ENCODE measurements at places on chromosomes 13 and 19. TPM values are rescaled to one million over a fixed set of nuclear protein-coding genes. Genes with fewer than 3 reads are reported as not detected.

FBXL12 gene
- total RNA-seq: 27.8 TPM

KLK1 gene
- not detected for total RNA-seq

CBY2 gene
- not detected for total RNA-seq

NCR1 gene
- not detected for total RNA-seq

RYR1 gene
- 0.02 TPM for total RNA-seq

ZNF628 gene
- total RNA-seq: 9.1 TPM

NOVA2 gene
- 0.22 TPM for total RNA-seq

DNA sequence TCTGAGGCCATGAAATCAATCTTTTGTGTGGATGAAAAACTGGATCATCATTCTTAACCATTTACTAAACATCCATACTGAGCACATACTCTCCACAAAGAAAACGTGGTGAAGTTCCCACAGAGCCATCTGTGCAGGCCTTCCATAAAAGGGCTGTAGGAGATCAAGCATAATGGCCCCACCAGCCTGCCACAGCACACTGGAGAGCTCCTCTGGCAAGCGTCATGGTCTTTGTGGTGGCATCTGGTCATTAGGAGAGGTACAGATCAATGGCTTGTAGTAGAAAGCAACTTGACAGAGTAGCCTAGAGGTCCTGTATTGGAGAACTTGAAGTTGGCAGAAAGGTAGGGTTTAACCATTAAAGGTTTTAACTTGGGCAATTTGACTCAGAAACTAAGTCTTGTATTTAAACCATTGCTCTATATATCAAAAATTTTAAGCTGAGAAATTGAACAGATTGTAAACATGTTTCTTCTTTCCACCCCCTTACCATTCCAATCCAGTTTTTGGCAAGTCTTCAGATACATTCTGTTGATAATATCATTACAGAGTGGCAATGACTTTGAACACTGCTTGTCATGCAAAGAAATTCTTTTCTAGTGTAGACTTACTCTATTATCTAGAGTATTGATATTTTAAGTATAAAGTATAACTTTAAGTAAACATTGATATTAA is 128.3 kb downstream of the LMO7 start:
- H3K36me3 ChIP-seq: peaks cover 2% of the 10 kb centered on the region
- H3K4me3 ChIP-seq: no peak overlapping the region
- H3K27ac ChIP-seq: peak overlapping the region; percentile 62
- no peaks in the 10 kb centered on the region for H3K27me3 ChIP-seq
- H3K4me1 ChIP-seq: peaks cover 65% of the 10 kb centered on the region
- no peak for DNase-seq

DNA sequence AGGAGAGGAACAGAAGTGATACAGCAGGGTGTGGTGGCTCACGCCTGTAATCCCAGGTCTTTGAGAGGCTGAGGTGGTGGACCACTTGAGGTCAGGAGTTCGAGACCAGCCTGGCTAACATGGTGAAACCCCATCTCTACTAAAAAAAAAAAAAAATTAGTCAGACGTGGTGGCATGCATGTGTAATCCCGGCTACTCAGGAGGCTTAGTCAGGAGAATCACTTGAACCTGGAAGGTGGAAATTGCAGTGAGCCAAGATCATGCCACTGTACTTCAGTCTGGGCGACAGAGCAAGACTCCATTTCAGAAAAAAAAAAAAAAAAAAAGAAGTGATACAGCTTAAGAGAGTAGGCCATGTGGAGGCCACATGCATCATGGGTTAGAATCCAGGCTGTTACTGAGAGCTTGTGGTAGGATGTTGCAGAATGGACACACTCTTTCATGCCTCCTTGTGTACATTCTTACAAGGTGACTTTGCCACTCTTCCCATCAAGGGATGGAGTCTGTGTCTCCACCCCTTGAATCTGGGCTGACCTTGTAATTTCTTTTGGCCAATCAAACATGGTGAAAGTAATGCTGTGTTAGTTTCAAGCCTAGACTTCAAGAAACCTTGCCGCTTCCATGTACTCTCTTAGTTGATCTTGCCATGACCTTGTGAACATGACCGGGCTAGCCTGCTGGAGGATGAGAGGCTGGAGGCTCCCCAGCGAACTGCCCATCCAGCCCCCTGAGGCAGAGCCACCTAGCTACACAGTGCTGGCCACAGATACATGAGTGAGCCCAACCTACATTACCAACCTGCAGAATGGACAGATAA is 12.3 kb downstream of the FAM187B start:
- no peak overlapping the region for H3K27ac ChIP-seq
- no peaks in the 10 kb centered on the region for H3K27me3 ChIP-seq
- no peak overlapping the region for H3K4me3 ChIP-seq
- no peak for DNase-seq
- H3K4me1 ChIP-seq: peaks cover 11% of the 10 kb centered on the region

GRCh38 chr13:79429309-79429708 is 23.3 kb upstream of the RBM26 start:
- no peaks in the 10 kb centered on the region for H3K27me3 ChIP-seq
- no peak overlapping the region for H3K4me3 ChIP-seq
- no peaks in the 10 kb centered on the region for H3K4me1 ChIP-seq

- H3K4me1 ChIP-seq: peaks cover 29% of the 10 kb centered on the region
- H3K27me3 ChIP-seq: no peaks in the 10 kb centered on the region
- peak; percentile 69 for DNase-seq
- H3K27ac ChIP-seq: no peak overlapping the region
Measured at GRCh38 chr13:76019421-76020044, 383.4 kb downstream of the LMO7 start.

DNA sequence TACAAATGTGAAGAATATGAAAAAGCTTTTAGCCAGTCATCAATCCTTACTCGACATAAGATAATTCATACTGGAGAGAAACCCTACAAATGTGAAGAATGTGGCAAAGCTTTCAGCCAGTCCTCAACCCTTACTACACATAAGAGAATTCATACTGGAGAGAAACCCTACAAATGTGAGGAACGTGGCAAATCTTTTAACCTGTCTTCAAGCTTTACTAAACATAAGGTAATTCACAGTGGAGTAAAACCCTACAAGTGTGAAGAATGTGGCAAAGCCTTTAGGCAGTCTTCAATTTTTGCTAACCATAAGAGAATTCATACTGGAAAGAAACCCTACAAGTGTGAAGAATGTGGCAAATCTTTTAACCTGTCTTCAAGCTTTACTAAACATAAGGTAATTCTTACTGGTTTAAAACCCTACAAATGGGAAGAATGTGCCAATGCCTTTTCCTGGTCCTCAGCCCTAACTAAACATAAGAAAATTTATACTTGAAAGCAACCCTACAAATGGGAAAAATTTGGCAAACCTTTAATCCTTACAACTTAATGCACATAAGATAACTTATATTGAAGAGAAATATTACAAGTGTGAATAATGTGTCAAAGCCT is 74.1 kb upstream of the ZNF681 start:
- no peak for DNase-seq
- no peaks in the 10 kb centered on the region for H3K4me1 ChIP-seq
- no peak overlapping the region for H3K27ac ChIP-seq
- no peaks in the 10 kb centered on the region for H3K27me3 ChIP-seq
- H3K36me3 ChIP-seq: peaks cover 15% of the 10 kb centered on the region
- H3K4me3 ChIP-seq: no peak overlapping the region

DNA sequence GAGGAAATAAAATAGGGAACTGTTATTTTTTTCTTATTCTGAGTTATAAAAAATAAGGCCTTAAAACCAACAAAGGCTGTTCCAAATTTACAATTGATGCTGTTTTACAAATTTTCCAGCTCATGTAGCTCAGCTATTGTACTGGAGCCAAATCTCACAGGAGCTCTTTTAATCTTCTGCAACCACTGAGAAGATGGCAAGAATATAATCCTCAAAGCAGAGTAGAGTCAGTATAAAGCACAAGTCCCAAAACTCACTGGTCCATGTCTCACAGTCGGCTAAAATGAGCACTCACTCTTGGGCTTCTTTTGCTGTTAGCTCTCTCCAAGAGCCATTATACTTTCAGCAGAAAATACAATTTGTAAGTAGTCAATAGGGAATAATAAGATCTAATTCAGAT is 1074.4 kb upstream of the PRR20A start:
- no peaks in the 10 kb centered on the region for H3K36me3 ChIP-seq
- no peaks in the 10 kb centered on the region for H3K4me1 ChIP-seq
- H3K27me3 ChIP-seq: no peaks in the 10 kb centered on the region
- DNase-seq: no peak
- H3K27ac ChIP-seq: no peak overlapping the region
- no peak overlapping the region for H3K4me3 ChIP-seq

- H3K36me3 ChIP-seq: peaks cover 2% of the 10 kb centered on the region
- no peak overlapping the region for H3K4me3 ChIP-seq
- H3K4me1 ChIP-seq: no peaks in the 10 kb centered on the region
- no peak overlapping the region for H3K27ac ChIP-seq
Measured at GRCh38 chr13:85108356-85108755, 690.9 kb downstream of the SLITRK6 start.

- H3K36me3 ChIP-seq: no peaks in the 10 kb centered on the region
- H3K27ac ChIP-seq: no peak overlapping the region
- no peak overlapping the region for H3K4me3 ChIP-seq
Measured at GRCh38 chr13:30346789-30347167, 39.4 kb upstream of the KATNAL1 start.

- no peaks in the 10 kb centered on the region for H3K27me3 ChIP-seq
- H3K36me3 ChIP-seq: peaks cover 34% of the 10 kb centered on the region
- H3K4me3 ChIP-seq: no peak overlapping the region
- no peak overlapping the region for H3K27ac ChIP-seq
Measured at GRCh38 chr13:102675115-102675514, 19.7 kb downstream of the METTL21C start.

- no peak overlapping the region for H3K27ac ChIP-seq
- H3K4me1 ChIP-seq: no peaks in the 10 kb centered on the region
- H3K36me3 ChIP-seq: no peaks in the 10 kb centered on the region
- H3K4me3 ChIP-seq: no peak overlapping the region
- no peak for DNase-seq
Measured at GRCh38 chr19:29446361-29446760, 79.4 kb upstream of the VSTM2B start.

- H3K4me1 ChIP-seq: peaks cover 21% of the 10 kb centered on the region
- H3K27me3 ChIP-seq: no peaks in the 10 kb centered on the region
- DNase-seq: no peak
- peak within 1 kb of the TSS; percentile 50 for H3K4me3 ChIP-seq
- peak within 1 kb of the TSS; percentile 27 for H3K27ac ChIP-seq
- H3K36me3 ChIP-seq: peaks cover 6% of the 10 kb centered on the region
Measured at GRCh38 chr19:51341976-51342580, at the start of gene VSIG10L. VSIG10L (minus strand) TSS chr19:51342139; CDS start chr19:51342124, 15 bp downstream.

DNA sequence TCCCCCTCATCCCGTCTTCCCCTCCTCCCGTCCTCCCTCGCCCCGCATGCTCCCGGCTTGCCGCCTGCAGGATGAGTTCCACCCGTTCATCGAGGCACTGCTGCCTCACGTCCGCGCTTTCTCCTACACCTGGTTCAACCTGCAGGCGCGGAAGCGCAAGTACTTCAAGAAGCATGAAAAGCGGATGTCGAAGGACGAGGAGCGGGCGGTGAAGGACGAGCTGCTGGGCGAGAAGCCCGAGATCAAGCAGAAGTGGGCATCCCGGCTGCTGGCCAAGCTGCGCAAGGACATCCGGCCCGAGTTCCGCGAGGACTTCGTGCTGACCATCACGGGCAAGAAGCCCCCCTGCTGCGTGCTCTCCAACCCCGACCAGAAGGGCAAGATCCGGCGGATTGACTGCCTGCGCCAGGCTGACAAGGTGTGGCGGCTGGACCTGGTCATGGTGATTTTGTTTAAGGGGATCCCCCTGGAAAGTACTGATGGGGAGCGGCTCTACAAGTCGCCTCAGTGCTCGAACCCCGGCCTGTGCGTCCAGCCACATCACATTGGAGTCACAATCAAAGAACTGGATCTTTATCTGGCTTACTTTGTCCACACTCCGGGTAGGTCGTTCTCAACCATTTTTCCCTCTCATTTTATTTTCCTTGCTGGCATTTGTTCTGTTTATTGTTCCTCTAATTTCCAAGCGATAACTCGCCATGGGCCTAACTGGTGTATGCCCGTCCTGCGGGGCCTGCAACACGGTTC is 29.8 kb downstream of the NFIX start:
- H3K27me3 ChIP-seq: peaks cover 9% of the 10 kb centered on the region
- H3K4me1 ChIP-seq: peaks cover 53% of the 10 kb centered on the region
- H3K36me3 ChIP-seq: peaks cover 40% of the 10 kb centered on the region
- no peak for DNase-seq
- no peak overlapping the region for H3K4me3 ChIP-seq

- H3K27me3 ChIP-seq: no peaks in the 10 kb centered on the region
- peaks cover 34% of the 10 kb centered on the region for H3K4me1 ChIP-seq
- H3K27ac ChIP-seq: peak overlapping the region; percentile 85
- H3K36me3 ChIP-seq: no peaks in the 10 kb centered on the region
Measured at GRCh38 chr19:35901055-35901644, 810 bp upstream of the NFKBID start.

GRCh38 chr19:4713384-4713951 is 10.2 kb downstream of the DPP9 start:
- DNase-seq: no peak
- H3K27me3 ChIP-seq: no peaks in the 10 kb centered on the region
- H3K4me1 ChIP-seq: peaks cover 59% of the 10 kb centered on the region
- peaks cover 15% of the 10 kb centered on the region for H3K36me3 ChIP-seq

DNA sequence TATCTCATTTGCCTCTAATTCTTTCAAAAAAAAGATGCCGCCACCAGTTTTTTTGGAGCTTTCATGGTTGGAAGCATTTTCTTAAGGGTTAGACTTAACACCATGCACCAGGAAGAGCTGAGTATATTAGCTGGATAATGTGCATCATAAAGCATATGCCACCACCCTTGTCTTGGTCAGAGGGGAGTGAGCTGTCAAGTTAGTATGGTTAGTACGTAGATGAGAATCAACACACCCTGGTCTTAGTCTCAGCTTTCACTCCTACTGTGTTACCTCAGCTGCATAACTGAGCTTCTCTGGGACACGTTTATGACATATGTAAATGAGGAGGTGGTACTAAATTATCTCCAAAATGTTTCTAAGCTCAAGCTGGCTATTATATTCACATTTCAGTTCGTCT is 415.6 kb downstream of the DCT start:
- no peak overlapping the region for H3K4me3 ChIP-seq
- H3K36me3 ChIP-seq: no peaks in the 10 kb centered on the region
- H3K27me3 ChIP-seq: no peaks in the 10 kb centered on the region
- no peak overlapping the region for H3K27ac ChIP-seq

GRCh38 chr13:52903320-52903719 is 54.9 kb upstream of the PCDH8 start:
- H3K36me3 ChIP-seq: no peaks in the 10 kb centered on the region
- no peaks in the 10 kb centered on the region for H3K4me1 ChIP-seq
- no peak for DNase-seq
- H3K27me3 ChIP-seq: peaks cover 29% of the 10 kb centered on the region
- H3K27ac ChIP-seq: no peak overlapping the region

GRCh38 chr19:15101479-15102082 is 5.6 kb upstream of the SYDE1 start:
- H3K27me3 ChIP-seq: no peaks in the 10 kb centered on the region
- no peak overlapping the region for H3K4me3 ChIP-seq
- no peak overlapping the region for H3K27ac ChIP-seq

GRCh38 chr13:23504180-23504579 is 66.0 kb upstream of the TNFRSF19 start:
- H3K36me3 ChIP-seq: no peaks in the 10 kb centered on the region
- peak overlapping the region; percentile 45 for H3K27ac ChIP-seq
- H3K4me1 ChIP-seq: peaks cover 43% of the 10 kb centered on the region
- H3K27me3 ChIP-seq: no peaks in the 10 kb centered on the region
- no peak for DNase-seq

Measured in chondrocyte (in vitro differentiated cells).